ENCODE measurements at places on chromosomes 11 and 22.

DNA sequence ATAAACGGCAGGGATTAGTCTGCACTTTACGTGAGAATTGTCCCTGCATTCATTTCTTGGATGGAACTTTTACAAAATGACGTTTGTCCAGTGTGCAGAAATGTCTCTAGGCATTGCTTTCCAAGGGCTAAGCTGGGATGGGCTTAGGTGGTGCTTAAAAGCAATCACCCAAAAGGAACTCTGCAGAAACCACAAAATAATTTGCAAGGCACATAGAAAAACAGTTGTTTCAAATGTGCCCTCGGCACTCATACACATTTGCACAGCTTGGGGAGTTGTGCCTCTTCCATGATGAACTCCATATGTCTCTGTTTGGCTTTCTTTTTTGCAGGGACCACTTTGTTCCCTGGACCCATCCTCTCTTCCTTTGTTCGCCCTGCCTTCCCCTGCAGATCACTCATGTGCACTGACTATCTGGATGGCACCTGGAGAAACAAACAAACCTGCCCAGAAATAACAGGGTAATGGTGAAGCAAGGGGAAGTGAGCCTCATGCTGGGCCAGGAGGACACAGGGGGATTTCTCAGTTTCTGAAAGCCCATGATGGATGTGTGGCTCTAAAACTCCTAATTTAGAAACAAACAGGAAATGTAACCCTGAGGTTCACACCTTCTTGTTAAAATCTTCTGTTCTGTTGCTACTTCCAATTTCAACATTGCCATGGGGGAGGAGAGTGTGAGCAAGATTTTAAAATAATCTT, 150.2 kb downstream of the SNX19 start:
- no peak for DNase-seq

- no peak for DNase-seq
Observed at GRCh38 chr11:778976-779954, 2.0 kb upstream of the GATD1 start.

DNA sequence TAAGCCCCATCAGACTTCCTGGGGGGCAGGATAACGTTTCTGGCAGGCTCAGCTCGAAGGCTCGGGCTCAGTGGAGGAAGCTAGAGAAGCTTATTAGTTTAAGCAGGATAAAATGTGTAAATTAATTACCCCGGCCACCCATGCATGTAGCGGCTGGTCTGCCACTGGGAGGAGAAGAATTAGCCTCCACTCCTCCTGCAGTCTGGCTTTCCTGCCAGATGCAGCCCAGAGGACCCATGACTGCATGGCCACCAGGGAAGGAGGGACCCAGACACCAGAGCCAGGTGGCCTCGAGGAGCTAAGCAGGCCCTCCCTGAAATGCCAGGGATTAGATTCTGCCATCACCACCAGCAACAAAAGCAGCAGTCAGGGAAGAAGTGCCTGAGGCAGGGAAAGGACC, 32.3 kb downstream of the TRIM29 start:
- DNase-seq, result no peak

DNA sequence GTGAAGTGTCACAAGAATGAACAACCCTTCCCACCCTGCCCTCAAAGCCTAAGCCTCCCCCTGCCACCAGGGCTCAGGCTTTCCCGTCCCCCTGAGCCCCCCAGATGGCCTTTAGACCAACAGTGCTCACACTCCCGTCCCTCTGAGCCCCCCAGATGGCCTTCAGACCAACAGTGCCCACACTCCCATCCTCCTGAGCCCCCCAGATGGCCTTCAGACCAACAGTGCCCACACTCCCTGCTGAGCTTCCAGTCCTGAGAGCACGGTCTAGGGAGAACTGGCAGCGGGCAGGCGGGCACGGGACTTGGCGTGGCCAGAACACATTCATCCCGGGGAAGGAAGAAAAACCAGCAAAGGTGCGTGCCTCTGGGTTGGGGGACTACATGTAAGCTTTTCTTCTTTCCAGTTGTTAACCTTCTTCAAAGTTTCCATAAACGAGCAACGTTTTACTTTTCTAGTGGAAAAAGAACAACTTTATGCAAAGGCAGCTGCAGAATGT, 2.5 kb downstream of the MRGPRG start:
- no peak for DNase-seq

DNA sequence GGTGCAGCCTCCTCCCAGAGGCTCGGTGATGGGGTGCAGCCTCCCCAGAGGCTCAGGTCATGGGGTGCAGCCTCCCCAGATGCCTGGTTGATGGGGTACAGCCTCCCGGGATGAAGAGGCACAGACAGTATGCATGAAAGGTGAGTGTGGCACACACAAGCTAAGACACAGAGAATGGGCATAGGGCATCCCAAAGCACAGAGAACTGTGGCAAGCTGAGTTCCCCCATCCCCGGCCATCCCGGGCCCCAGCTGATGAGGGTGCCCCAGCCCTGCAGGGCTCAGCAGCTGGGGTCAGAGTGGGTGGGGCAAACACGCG, 4.8 kb upstream of the SYT8 start:
- no peak for DNase-seq

All from retina (tissue), 1 donor.